ENCODE measurements at places on chromosomes 12 and 14. TPM values are rescaled to one million over a fixed set of nuclear protein-coding genes. Genes with fewer than 3 reads are reported as not detected.

The ARID4A gene
- 6.1 TPM for total RNA-seq

The LMO3 gene
- total RNA-seq, result 179 TPM

The CEBPE gene
- total RNA-seq, result 0.11 TPM

GRCh38 chr12:65099182-65099581, 21.9 kb downstream of the WIF1 start:
- DNase-seq, result no peak

- DNase-seq, result peak; percentile 73
Measured at GRCh38 chr14:49634547-49635334, at the start of gene DNAAF2. Gene DNAAF2, minus strand, starts transcription at chr14:49635244. Its CDS starts 95 bp downstream, at chr14:49635149.

DNA sequence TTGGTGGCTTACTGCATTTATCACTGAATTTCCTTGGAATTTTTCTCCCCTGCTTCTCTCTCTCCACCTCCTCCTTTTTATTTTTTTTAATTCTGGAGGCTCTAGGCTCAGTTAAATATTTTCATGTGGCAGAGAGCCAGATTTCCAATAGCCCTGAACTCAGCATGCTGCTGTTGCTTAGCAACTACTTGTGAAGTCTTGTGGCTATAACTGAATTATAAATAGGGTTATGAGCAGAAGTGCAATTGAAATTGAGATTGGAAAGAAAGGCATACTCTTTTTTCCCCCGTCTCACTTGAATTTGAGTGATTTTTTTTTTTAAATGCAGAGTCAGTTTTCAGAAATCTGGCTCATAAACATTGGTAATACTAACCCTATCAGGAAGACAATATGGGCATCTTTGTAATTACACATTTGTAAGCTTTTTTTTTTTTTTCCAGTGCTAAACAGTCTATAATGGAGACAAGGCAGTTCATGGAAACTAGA, 38.3 kb downstream of the ATF7IP start:
- DNase-seq, result peak; percentile 88
